Stimulated activated CD8-positive, alpha-beta memory T cell treated with anti-CD3 and anti-CD28 coated beads, Interleukin-4, amount 100 ng/mL, for 1 hour (primary cell): ENCODE measurements at places on chromosomes 4 and X.

DNA sequence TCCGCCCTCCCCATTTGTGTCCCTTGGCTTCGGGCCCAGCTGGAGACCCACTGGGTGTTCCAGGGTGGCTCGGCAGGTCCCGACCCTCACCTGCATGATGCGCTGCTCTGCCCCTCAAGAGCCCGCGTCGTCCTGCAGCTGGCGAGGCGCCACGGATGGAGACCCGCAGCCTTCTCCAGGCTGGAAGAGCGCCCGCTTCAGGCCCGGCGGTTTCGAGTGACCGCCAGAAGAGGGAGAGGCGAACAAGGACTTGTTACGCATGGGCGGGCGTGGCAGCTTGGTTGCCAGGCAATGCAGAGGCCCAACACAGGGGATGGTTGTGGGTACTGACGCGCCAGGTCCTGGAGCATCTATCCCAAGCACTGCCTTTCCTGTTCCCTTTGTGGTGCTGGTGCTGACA is at the start of gene PDCL2:
PDCL2 (minus strand) TSS at position 232 of the 400 bp plus-strand sequence; CDS start at position 96, 136 bp downstream.
- no peak for DNase-seq

GRCh38 chr4:97587912-97588311 is 555.4 kb downstream of the STPG2 start:
- no peak for DNase-seq

DNA sequence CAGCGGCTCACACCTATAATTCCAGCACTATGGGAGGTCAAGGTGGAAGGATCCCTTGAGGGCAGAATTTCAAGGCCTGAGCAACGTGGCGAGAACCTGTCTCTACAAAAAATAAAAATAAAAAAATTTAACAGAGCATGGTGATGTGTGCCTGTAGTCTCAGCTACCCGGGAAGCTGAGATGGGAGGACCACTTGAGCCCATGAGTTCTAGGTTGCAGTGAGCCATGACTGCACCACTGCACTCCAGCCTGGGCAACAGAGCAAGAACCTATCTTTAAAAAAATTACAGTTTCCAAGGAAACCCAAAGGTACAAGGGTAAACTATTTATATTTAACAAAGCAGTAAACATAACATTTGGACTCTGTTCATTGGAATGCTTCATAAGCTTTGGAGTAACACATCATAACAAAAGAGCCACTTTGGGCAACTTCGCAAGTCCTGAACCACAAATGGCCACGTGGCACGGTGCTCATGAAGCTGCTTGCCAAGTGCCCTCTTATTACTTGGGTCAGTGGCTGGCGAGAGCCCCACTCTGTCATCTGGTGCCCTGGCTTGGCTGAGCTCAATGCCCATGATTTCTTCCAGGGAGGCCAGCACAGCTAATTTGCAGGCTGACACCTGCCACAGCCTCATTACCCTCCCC is 165.6 kb downstream of the SH3KBP1 start:
- DNase-seq: no peak

- no peak for DNase-seq
Observed at GRCh38 chr4:154208424-154208823, 283.2 kb downstream of the DCHS2 start.

DNA sequence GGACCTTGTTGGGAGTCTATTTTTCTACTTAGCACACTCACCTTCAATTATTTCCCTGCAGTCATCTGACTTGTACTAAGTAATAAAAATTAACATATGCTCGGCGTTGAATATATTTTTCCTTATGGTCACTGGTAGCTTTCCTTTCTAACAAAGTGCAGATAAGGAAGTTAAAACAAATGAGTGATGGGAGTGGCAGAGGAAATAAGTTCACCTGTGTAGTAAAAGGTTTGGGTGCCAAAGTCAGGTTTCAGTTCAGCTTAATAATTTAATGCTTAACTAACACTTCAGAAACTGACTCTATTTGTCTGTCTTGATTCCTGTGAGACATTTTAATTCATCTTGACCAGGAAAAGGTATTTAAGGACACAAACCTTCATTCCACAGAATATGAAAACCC is 184.4 kb downstream of the PCDH7 start:
- DNase-seq: no peak

GRCh38 chr4:106587558-106587957 is 219.0 kb upstream of the GIMD1 start:
- no peak for DNase-seq

DNA sequence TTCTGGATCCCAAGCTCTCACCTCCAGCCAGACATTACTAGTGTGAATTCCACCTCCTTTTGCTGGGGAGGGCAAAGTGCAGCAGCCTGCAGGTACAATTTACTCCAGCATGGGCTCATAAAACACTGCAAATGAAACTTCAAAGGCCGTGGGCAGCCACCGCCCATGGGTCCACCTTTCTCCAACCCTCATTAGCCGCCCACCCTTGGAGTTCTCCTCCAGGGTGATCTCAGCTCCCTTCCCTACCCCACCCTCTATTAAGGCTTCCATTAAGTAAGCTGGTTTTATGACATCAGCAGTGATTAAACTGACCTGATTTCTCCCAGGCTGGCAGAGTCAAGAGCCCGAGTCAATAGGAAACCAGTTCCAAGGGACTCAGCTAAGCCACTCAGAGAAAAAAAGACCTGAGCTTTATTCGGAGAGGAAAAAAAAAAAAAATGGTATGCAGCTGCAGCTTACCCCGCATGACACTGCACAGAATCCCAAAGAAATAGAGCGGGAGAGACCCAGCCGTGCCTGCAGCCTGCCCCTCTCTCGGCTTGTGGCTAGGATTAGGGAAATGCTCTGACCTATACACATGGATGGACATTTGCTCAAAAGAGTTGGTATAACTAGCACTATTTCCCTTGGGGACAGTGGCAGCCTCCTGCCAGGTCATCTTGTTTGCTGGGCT is 319.6 kb downstream of the PTTG2 start:
- DNase-seq: no peak
